ENCODE measurements at places on chromosomes 3 and 15. TPM values are rescaled to one million over a fixed set of nuclear protein-coding genes. Genes with fewer than 3 reads are reported as not detected.

Gene UPK1B
- total RNA-seq, result 2.2 TPM

Gene GNL3
- 70.0 TPM for total RNA-seq

GRCh38 chr3:115990669-115991068, 367.4 kb downstream of the GAP43 start:
- DNase-seq, result no peak

Gene TLR9
- total RNA-seq, result not detected

DNA sequence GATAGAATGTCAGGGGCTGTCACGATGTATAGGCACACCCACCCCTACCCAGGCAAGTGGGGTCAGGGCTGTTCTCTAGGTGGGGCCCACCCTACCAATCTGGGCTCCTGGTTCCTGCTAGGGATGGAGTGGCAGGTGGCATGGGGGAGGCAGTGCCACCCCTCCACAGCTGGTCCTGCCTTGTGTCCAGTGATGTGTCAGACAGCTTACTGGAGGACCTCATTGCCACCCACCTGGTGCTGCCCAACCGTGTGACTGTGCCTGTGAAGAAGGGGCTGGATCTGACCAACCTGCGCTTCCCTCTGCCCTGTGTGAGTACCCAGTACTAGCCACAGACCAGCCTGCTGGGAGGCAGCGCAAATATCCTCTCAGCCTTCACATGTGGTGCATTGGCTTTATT, 27.5 kb downstream of the ESYT3 start:
- DNase-seq, result no peak

Gene RBP2
- total RNA-seq, result not detected

DNA sequence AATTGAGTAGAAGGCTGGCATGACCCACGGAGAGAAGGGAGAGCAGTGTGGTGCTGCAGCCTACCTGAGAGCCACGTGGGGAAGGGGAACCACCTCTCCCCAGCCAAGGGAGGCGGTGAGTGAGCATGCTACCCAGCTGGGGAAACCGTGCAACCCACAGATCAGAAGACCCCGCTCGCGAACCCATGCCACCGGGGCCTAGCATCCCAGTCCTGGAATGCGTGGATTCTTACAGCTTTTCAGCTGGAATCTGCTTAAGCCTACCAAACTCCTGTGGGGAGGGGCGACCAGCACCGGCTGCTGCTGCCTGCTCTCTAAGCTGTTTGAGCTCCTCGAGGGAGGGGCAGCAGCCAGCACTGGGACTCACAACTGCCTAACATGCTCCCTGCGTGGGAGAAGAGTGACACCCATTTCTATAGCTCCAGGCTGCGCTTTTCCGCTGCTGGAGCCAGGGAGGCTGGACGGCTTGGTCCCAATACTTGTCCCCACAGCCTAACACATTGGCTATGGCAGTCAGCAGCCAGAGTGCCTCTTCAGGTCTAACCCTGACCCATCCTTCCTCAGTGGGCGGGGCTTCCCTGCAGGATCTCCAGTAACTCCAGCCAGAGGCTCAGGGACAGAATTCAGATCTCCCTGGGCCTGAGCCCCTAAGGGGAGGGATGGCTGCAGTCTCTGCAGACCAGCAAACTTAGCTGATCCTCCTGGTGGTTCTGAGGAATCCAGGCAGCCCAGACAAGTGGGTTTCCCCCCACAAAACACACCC, 20.0 kb upstream of the TEX55 start:
- no peak for DNase-seq

DNA sequence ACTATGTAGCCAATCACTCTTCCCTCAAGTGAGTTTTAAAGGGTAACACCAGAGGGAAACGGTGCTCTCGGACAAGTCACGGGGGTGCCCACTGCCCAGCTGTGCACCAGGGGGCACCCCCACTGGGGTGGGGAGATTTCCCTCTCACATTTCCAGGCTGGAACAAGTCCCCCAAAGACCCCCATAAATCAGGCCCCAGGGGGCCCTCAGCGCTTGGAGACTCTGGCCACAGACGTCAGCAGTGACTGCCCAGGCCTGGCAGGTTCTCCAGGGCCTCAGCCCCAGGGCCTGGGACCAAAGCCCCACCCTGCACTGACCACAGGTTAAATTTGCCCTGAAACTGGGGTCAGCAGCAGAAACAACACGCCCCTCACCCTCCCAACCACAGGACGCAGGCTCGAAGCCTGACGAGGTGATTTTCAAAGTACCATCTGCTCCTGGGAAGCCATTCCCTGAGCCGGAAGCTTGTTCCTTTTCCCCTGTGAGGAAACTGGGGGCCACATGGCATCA, 17.0 kb downstream of the XXYLT1 start:
- DNase-seq, result no peak

Gene FSD2
- not detected for total RNA-seq

DNA sequence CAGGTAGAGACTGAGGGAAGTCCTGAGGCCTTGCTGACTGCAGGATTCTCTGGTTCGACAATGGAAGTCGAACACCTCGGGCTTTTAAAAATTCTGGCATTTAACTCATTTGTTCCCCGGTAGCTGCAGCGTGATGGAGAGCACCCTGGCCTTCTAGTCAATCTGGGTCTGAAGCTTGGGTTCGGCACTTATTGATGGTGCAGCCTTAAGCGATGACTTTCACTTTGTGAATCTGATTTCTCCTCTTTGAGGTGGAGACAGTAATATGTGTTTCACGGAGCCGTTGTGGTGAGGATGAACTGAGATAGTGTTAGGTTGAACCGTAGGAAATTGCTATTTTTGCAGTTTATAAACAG, 621 bp upstream of the PARP6 start:
- DNase-seq, result no peak

Gene SLC9A9
- 1.2 TPM for total RNA-seq

Gene EPHA3
- total RNA-seq, result 0.34 TPM

- DNase-seq, result no peak
Observed at GRCh38 chr15:34241376-34242330, 16.8 kb downstream of the EMC4 start.

DNA sequence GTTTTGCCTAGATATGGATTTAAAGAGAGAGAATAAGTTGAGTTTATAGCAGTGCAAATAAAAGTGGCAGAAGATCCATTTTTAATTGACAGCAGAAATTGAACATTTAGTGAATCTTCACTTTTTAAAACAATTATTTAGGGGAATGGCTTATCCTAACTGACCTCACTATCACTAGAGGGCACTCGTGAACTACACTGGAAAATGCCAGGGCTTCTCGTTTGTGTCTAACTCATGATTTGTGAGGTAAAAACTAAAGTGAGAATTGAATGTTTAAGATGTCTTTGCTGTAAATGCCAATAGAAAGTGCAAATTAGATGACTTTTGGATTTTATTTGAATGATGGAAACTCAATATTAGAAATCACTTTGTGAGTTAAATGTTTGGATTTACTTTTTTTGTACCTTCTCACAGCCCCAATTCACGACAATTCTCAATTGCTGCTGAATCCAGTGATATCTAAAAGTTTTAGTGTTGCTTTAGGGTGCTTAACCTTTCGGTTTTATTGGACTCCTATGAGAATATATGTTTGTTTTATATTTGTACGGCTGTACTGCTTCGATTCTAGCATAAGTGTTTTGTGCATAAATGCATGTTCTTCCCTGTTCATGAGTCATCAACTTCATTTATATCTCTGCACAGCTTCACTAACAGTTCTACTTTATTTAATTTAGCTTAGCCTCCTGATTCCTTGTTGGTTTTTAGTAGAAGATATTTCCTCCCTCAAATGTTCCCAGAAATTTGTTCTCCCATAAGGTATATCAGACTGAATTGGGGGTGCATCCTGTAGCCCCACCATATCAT, 462.1 kb downstream of the MFSD1 start:
- no peak for DNase-seq

Gene GOLGA6L7
- not detected for total RNA-seq

GRCh38 chr3:71513081-71513480, 70.4 kb downstream of the FOXP1 start:
- DNase-seq, result no peak

DNA sequence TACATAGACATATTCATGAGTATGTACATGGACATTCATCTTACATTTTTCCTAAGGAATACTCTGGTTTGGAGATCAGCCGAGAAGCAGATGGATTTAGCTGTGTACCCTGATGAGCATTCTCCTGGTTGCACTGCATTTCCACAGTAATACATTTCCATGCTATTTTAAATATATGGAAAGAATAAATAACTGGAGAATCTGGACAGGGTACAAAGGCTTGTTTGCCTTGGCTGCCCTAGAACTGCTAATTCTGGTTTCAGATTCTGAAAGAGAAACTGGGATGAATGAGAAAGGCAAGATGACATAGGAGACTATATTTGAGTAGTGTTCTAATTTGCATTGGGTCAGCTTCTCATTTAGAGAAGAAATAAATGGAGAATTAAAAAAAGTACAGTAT, 190.8 kb upstream of the FAM3D start:
- DNase-seq, result no peak

GRCh38 chr3:31645256-31645655, 112.5 kb downstream of the STT3B start:
- DNase-seq, result no peak

DNA sequence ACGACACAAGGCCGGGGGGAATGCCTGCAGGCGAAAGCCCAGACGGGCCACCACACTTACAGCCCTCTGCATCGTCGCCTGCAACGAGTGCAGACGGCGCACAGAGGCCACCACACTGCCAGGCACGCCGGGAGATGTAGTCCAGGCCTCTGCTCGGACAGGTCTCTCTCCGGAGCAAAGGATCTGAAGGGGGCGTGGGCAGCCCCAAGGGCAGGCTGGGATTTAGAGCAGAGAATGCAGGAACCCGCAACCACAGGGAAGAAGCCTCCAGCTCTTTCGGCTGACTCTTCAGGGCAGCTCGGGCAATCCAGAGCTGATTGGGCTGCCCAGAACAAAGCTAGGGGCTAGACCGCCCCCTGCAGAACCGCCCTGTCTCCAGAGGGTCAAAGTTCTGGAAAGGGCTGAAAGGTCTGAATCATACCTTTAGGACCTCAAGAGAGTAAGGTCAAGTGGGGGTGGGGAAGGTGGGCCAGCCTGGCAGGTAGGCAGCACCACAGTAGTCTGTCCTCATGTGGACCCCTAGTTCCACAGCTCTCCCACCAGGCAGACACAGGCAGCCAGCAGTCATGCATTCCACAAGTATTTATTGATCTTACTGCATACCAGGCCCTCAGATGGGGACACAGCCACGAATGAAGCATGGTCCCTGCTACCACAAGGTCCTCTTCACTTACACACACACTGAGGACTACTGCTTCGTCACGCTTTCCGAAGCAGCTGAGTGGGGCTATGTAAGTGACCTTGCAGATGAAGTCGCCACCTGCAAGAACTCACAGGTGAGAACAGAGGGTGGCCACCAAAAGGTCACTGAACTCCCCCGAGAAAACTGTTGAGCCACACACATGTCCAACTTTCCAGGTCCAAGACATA, at the start of gene AMT:
TSS of gene AMT (minus strand) at position 95 of the 870 bp plus-strand sequence. CDS start at position 72, 23 bp downstream.
- DNase-seq, result no peak

Gene TMEM212
- total RNA-seq, result not detected

Gene IGSF10
- 0.18 TPM for total RNA-seq

DNA sequence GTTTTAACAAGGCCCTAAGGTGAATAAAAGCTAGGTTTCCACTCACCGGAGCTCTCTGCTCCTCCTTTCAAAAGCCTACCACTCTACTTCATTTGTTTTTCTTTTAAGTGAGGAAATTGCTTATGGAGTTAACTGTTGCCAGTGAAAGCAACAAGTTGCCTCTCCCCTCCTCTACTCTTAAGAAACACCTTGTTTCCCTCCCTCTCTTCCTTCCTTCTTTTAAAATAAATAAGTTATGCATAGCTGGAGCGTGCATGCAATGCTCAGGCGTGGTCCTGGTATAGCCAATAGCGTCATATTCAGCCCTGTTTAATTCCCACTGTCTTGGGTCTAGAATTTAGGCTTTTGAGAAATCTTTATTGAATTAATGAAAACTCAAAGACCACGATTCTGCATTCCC, 101.1 kb upstream of the IGF1R start:
- no peak for DNase-seq

Gene ASB7
- total RNA-seq, result 9.8 TPM

GRCh38 chr15:69608661-69609060, 156.0 kb downstream of the RPLP1 start:
- no peak for DNase-seq

GRCh38 chr15:82043130-82043673, 2.6 kb downstream of the MEX3B start:
- DNase-seq, result no peak

DNA sequence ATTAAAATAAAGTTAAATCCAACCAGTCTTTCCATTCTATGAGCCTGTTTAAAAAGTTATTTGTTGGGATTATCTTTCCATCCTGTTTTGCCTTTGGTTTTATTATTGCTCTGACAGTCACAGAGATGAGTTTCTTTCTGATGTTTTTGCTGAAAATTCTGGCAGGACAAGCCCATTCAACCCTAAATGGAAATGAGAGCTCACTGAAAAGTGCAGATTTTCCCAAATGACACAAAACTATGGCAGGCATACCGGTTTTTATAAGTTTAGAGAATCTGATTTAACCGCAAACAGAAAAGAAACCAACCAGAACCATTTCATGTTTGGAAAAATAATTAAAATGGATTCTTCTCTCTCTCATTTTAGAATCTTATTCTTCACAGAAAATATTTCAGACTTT, 238.1 kb upstream of the SGO1 start:
- no peak for DNase-seq

- no peak for DNase-seq
Observed at GRCh38 chr3:184011230-184011876, 6.3 kb downstream of the ABCC5 start.

DNA sequence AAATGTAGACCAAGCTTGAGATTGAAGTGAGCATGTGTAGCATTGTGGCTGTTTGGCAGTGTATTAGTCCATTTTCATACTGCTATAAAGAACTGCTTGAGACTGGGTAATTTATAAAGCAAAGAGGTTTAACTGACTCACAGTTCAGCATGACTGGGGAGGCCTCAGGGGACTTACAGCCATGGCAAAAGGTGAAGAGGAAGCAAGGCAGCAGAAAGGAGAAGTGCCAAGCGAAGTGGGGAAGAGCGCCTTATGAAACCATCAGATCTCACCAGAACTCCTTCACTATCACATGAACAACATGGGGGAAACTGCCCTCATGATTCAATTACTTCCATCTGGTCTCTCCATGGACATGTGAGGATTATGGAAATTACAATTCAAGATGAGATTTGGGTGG, 8.6 kb upstream of the CERS3 start:
- no peak for DNase-seq

- no peak for DNase-seq
Observed at GRCh38 chr3:187167777-187168176, 28.5 kb upstream of the RPL39L start.

DNA sequence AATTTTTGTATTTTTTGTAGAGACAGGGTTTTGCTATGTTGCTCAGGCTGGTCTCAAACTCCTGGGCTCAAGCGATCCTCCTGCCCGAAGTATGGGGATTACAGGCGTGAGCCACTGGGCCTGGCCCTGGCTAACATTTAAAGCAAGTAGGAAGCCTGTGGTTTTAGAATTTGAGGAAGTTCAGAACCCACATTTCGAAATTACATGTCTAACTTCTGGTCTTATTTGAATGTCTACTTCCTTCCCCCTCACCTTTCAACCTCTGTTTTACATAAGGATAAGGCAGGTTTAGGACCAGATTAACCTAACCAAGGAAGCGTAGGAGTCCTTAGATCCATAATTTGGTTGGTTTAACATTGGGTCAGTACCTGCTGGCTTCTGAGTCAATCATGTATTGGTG, 120.5 kb upstream of the PROK2 start:
- no peak for DNase-seq

Gene MNS1
- 0.53 TPM for total RNA-seq

Data from glomerular endothelial cell (primary cell).